ENCODE measurements at places on chromosomes 13 and 19.

- peak; percentile 46 for DNase-seq
Observed at GRCh38 chr13:112893570-112894422, 75.2 kb upstream of the MCF2L start.

DNA sequence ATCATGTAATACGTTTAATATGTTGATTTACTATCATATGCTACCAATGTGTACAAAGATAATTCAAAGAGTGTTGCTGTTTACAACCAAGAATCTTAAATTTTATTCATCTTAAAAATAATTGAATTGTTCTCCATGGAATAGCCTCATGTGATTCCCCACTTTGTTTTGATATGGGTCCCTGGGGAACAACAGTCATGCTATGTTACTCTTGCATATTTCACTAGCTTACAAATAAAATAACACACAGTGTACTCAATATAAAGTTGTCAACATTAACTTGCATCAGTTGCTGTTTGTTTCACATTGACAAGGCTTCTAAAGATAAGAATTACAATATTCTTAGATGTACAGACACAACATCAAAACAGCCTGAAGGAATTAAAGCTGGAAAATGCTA lies 2.3 kb downstream of the ENOX1 start:
- DNase-seq = no peak

DNA sequence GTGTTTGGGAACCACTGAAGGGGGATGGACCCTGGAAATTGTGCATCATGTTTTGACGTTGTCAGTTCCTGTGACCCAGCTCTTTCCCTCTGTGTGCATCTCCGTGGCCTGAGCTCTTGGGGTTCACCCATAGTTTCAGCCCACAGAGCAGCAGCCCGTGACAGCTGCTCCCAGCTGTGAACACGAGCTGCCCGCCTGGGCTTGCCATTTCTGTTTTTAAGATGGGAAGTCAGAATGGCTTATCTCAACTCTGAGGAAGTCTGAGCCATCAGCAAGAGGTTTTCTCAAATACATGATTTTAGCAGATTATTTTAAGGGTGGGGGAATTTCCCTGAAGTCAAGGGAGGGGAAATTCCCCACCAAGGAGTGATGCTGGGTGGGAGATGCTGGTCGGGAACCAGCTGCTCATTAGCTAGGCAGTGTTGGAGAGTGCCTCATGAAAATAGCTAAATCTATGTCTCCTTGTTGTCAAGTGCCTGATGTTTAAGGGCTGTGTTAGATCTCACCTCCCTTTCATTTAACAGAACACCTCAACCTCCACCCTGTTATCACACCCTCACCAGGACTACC lies 34.8 kb upstream of the C1QTNF9 start:
- peak; percentile 58 for DNase-seq

DNA sequence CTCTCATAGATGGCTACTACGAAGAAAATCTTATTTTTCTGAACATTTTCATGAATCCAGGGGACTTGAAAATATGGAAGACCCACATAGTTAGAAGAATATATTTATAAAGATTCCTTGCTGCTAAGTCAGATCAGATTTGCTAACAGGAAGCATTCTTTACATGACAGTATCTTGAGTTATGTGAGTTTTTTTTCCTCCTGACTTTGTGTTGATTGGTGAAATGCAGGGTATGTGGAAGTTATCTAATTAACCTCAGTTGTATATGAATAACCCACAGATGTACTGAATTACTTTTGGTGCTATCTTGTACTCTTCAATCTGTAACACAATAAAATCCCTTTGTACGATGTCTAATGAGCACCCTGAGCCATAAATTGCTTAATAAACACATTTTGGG lies 53.8 kb downstream of the ESD start:
- no peak for DNase-seq

DNA sequence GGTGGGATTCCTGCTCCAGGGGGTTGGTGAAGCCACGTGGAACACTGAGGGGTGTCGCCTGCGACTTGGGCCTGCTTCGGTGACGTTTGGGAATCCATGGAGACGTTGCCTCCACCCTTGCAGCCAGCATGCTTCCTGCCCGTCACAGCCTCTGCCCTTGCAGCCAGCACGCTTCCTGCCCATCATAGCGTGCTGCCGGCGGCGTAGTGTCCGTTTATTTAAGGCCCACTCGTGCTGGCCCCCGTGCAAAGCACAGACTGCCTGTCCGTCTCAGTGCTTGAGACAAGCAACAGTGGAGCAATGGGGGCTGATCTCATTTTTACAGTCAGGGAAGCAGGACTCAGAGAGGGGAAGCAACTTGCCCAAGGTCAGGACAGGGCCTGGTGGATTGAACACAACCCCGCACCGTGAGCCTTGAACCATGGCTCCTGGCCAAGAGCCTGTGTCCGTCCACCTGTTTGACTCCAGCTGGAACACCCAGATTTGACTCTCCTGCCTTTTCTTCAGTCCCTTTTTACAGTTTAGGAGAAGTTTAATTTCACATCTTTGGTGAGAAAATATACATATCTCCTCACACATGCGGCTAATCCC lies 149.6 kb downstream of the TEX29 start:
- DNase-seq = no peak

DNA sequence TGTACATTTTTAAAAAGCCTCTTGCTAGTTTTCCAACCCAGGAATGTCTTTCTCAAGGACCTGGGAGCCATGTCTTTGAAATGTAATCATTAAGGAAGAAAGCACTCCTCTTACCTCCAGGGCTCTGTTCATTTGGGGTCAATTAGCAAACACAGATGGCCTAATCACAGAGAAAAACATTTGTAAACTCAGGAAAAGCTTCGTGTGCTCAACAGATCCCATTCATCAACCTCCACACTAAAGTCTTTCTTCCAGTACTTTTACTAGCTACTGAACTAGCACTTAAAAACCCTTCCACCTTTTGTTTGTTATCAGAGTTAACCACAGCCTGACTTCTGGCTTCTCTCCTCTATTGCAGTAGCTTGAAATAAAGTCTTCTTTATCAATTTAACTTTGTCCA lies 441.4 kb downstream of the PCDH20 start:
- DNase-seq = no peak

DNA sequence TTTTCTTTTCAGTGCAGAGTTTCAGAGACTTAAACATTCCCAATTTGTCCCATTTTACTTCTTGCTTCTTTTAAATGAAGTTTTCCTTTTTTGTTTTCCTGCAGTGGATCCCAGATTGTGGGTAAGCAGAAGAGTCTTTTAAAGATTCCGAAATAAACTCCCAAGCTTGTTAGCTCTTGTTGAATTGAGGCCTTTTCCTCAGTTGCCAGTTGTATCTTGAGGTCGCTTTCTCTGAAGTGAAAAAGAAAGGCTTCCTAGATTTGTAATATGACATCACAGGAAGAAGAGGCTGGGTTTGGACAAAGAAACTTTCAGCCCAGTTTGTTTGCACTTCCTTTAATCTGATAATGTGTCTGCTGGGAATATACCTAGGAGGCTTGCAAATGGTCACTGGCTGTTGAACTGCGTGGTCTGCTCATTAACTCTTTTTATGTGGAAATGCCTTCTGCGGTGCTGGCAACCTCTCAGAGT lies at the start of gene LPAR6:
Gene LPAR6 (minus strand): TSS at position 233 of the 471 bp plus-strand sequence. CDS start 690 bp downstream, outside the sequence.
- DNase-seq = no peak

- DNase-seq = no peak
Observed at GRCh38 chr19:51576850-51577249, 5.8 kb downstream of the ZNF175 start.

- no peak for DNase-seq
Observed at GRCh38 chr19:41799444-41800000, 3.1 kb downstream of the CEACAM3 start.

GRCh38 chr13:114063545-114064449 lies 68.6 kb downstream of the RASA3 start:
- peak; percentile 77 for DNase-seq

DNA sequence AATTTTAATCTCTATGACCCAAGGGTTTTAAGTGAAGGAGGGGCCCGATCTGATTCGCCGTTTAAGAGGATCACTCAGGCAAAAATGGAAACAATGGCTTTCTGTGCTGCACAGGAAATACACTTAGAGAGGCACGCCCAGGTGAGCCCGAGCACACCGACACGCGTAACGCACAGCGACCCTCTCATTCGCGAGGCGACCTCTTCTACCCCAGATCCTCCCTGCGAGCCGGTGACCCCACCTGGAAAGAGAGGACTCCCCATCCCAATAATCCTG lies 216 bp downstream of the SH2D3A start:
- DNase-seq = no peak

GRCh38 chr19:1619703-1620102 lies 14.4 kb upstream of the UQCR11 start:
- no peak for DNase-seq

GRCh38 chr13:77878190-77878589 lies 40.4 kb downstream of the EDNRB start:
- DNase-seq = no peak

DNA sequence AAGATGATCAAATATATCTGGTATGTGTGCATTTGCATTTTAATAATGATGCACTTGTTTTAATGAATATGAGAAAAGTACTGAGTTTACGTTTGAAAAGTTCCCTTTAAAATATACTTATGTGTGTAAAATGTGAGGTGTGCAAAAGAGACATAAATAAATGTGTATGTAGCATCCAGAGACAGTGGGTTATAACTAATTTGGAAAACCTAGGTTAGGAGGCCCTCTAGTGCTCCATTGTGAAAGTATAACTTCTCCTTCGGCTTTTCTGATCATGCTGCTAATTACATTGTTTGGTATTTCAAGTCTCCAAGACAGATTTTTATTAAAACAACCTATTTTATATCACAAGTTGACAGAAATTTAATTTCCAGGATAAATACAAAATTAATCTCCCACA lies 30.1 kb downstream of the SCEL start:
- DNase-seq = no peak

GRCh38 chr19:29445246-29445645 lies 80.5 kb upstream of the VSTM2B start:
- no peak for DNase-seq

DNA sequence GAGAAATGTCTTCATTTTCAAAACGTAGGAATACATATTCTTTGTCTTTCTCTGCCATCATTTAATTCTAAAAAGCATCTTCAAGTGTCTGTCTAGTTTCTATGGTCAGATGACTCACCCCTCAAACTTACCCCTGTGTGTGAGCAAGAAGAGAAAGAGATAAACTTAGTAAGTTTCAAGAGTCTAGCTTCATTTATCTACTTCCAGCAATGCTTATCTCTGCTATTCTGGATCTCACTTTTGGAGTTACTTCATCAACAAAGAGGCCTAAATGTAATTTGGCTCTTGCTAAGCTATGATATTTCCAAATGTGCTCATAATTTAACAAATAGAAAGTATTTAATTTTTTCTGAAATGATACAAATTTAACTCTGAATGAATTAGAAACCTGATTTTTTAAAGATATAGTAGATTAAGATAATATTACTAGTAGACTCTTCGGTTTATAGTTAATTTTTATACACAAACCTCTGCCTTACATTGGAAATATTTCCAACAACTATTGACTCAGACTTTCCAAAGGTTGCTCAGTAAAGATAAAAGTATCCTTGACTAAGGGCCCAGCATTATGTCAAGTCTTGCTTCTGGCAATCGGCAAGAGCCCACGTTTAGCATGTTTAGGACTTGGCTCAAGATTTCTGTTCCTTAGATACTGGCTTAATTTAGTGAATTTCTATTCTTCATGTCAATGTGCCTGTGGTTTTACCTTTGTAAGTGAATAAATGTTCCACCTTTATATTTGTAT lies 1511.0 kb upstream of the SLC10A2 start:
- DNase-seq = no peak

DNA sequence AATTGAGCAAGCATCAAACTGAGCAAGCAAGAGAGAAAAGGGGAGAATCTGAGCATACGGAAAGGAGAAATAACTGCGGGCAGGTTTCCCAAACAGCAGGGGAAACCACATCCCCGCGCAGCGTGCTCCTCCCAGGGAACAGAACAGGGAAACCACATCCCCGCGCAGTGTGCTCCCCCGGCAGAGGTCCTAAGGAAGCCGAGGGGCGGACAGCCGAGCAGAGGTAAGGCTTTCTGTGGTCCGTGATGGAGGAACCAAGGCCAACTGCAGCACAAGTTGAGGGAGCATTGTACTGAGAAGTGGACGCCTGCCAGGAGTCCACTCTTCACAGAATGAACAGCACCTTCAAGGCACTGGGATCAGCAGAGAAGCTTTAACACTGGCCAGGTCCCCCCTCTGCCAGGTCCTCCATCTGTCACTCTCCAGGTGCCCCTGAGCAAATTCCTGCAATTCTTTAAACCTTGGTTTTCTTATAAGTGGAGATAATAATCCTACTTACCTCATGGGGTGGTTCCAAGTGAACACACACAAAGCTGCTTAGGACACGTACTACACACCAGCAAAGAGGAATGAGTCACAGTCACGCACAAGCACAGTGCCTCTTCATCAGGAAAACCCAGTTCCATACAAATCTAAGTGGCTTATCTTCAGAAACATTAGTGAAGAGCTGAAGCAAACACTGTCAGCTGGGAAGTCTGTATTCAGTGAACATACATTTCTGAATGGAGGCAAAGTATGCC lies 23.0 kb upstream of the LAMP1 start:
- peak; percentile 60 for DNase-seq

DNA sequence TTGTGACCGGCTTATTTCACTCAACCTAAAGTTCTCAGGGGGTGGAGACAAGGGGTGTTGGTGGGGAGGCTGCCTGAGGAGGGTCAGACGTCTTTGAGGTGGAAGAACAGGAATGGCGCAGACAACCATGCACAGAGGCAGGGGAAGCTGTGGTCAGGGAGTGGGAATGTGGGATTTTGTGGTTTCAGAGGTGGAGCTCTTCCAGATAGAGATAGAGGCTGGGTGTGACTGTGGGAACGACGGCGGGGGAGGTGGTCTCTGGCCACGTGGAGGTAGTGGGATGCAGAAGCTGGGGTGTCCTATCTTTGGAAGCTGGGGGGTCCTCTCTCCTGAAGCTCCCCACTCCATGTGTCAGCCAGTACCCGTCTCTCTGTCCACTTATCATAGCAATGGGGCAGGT lies 7.8 kb upstream of the KLK14 start:
- DNase-seq = no peak

GRCh38 chr19:8469613-8470368 lies 25.0 kb downstream of the HNRNPM start:
- DNase-seq = no peak

GRCh38 chr19:39434123-39435076 lies 1.3 kb downstream of the RPS16 start:
- no peak for DNase-seq

DNA sequence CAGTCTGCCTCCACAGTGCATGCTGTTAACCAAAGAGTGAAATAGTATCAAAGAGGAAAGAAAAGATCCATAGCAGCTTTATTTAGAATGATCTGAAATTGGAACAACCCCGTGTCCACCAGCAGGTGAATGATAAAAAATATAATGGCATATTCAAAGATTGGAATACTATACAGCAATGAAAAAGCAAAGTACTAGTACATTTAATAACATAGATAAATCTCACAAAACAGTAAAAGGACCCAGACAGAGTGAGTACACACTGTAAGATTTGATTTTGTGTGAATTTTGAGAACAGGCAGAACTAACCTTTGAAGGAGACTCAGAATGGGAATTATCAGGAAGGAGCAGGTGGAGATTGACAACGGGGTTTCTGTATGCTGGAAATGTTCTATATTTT lies 837 bp upstream of the CD209 start:
- no peak for DNase-seq

- DNase-seq = no peak
Observed at GRCh38 chr19:1047696-1048147, 7.8 kb downstream of the ABCA7 start.

GRCh38 chr13:28545583-28546333 lies 50.8 kb upstream of the FLT1 start:
- DNase-seq = no peak
